Upper lobe of right lung (tissue), 1 donor: ENCODE measurements at places on chromosomes 11 and 22. TPM values are rescaled to one million over a fixed set of nuclear protein-coding genes. Genes with fewer than 3 reads are reported as not detected.

The FAR1 gene
- 59.7 TPM for total RNA-seq

GRCh38 chr11:134349109-134349801, 17.5 kb downstream of the GLB1L2 start:
- no peak for DNase-seq

The B3GAT1 gene
- 1.2 TPM for total RNA-seq

The MS4A8 gene
- total RNA-seq = not detected

- DNase-seq = no peak
Observed at GRCh38 chr11:84247926-84248325, 961.8 kb upstream of the CCDC90B start.

The ST14 gene
- total RNA-seq = 59.1 TPM
